ENCODE measurements at places on chromosomes 13 and 19.

DNA sequence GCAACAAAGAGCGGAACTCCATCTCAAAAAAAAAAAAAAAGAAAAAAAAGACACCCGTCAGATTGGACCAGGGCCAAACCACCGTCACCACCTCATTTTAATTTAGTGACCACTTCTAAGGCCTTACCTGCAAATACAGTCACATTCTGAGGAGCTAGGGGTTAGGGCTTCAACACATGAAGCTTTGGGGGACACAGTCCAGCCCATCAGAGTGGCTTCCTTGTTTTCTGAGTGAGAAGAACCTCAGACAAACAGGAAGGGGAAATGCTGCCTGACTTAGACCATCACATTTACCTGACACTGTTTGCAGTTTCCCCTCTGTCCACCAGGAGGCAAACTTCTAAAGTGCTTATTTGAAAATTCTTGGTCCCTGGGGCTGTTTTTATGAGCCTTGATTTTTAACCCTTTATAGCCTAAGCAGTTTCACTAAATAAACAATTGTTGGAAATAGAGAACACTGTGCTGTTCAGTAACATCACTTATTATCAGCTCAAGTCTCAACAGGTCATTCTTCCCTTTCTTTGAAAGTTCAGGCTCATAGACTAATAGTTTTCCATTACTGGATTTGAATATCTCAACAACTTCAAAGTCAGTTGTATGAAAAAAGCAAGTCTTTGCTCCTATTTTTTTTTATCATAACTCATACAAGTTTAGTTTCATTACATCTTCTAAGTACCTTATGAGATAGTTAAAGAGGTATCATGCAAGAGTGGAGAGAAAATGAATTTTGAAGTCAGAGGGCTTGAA lies 74.9 kb upstream of the WASF3 start:
- peak; percentile 78 for DNase-seq

GRCh38 chr13:72839831-72840426 lies 58.0 kb downstream of the PIBF1 start:
- peak; percentile 72 for DNase-seq

- DNase-seq, result peak; percentile 33
Measured at GRCh38 chr13:97429681-97430081, 4.3 kb upstream of the RAP2A start.

GRCh38 chr13:48110931-48111721 lies 16.2 kb upstream of the MED4 start:
- no peak for DNase-seq

DNA sequence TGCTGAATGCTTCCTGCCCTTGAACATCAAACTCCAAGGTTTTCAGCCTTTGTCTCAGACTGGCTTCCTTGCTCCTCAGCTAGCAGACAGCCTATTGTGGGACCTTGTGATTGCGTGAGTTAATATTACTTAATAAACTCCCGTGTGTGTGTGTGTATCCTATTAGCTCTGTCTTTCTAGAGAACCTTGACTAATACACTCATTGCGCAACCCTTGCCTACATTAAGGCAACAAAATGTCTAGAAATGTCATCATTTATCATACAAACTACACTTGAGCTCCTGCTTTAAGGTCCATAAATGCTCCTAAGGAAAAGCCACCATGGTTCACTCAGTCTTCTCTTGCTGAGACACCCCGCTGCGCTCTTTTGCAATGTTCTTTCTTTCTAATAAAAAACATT lies 2861.0 kb downstream of the PCDH9 start:
- DNase-seq, result no peak

DNA sequence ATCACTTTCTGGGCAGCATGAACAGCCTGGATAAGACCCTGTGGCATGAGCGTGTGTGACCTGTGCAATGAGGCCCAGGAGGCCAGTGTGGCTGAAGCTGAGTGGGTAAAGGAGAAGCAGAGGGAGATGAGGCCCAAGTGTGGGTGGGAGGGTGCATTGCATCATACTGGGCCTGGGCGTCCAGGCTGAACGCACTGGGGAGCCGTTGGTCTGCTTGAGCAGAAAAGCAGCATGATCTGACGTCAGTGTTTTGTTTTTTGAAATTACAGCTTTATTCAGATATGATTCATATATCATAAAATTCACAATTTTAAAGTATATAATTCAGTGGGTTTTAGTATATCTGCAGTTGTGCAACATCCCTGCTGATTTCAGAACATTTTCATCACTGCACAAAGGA lies 409.7 kb downstream of the HS6ST3 start:
- DNase-seq, result no peak

DNA sequence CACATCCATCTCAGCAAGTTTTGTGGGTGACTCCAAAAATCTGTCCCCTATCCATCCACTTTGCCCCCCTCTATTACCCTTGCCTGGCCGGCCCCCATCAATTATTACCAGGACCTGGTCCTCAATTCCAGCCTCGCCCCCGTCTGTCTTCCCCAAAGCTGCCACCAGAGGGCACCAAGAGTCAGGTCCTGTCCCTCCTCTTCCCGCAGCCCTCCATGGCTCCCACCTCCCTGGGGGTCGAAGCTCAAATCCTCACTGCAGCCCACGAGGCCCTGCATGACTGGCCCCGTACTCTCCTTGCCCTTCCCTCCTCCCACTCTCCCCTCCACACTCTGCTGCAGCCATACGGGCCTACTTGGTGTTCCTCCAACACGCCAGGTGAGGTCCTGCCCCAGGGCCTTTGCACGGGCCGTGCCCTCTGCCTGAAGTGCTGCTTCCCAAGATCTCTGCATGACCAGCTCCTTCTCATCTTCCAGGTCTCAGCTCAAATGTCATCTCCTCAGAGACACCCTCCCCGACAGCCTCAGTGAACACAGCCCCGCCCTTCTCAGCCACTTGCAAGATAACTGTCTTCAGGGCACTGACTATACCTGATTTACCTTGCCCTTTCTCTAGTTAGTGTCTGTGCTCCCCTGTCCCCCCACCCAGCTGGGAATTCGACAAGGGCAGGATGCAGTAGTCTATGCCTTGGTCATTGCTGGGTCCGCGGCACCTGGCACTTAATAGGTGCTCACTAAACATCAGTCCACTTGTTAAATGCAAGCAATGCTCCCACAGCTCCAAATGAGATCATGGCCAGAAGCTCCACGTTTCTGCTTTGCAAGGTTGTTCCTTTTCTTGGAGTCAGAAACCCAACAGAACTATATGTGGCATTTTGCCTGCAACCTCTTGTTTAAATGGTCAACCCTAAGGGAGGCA lies 16.8 kb upstream of the SEMA6B start:
- DNase-seq, result peak; percentile 71

- peak; percentile 21 for DNase-seq
Measured at GRCh38 chr13:30334663-30335386, 27.5 kb upstream of the KATNAL1 start.

- no peak for DNase-seq
Measured at GRCh38 chr19:39070888-39071287, 13.3 kb upstream of the ACP7 start.

DNA sequence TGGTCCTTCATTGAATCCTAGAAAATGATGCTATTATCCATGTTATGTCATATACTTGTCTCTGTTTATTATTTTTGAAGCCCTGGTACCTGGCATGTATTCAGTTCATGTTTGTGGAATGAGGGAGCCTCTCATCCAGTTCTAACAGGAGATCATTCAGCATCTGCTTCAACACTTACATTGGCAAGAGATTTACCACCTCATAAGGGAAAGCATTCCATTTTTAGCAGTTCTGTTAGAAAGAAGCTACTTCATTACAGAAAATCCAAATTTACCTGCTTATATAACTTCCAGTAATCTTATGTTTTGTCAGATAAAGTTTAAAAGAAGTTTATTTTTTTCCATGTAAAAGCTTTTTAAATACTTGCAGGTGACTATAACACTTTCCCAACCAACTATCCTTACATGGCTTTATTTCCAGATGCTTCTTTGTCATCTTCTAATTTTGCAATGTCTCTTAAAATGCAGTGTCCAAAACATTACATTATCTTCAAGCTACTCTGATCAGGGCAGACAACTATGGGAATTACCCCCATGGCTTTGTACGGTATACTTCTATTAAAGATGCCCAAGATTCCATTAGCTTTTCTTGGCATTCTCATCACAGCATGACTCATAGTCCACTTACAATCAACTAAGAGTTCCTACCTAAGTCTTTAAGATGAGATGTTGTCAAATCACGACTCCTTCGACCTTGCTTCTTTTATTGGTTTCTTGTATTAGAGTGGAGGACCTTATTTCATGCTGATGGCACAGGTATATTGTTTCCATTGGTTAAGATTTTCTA lies 262.1 kb downstream of the PCDH9 start:
- DNase-seq, result no peak

- no peak for DNase-seq
Measured at GRCh38 chr19:57949296-57949695, 1.8 kb upstream of the ZNF256 start.

DNA sequence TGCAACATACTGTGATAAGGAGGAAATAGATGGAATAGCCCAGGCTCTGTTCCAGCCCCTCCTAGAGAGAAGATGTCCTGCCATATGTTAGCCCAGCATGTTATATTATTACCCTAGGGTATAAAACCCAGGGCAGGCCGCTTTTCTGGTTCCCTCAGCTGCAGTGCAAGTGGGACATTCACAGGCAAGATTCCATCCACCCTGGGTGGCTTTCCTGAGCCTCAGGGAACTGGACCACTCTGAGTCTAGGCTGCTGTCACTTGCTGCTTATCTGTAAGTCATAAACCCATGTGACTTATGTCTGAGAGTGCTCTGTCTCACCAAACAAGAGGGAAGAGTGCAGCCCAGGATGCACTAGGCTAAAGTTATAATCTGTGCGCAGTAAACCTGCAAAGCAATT lies 413.2 kb downstream of the MZT1 start:
- no peak for DNase-seq

DNA sequence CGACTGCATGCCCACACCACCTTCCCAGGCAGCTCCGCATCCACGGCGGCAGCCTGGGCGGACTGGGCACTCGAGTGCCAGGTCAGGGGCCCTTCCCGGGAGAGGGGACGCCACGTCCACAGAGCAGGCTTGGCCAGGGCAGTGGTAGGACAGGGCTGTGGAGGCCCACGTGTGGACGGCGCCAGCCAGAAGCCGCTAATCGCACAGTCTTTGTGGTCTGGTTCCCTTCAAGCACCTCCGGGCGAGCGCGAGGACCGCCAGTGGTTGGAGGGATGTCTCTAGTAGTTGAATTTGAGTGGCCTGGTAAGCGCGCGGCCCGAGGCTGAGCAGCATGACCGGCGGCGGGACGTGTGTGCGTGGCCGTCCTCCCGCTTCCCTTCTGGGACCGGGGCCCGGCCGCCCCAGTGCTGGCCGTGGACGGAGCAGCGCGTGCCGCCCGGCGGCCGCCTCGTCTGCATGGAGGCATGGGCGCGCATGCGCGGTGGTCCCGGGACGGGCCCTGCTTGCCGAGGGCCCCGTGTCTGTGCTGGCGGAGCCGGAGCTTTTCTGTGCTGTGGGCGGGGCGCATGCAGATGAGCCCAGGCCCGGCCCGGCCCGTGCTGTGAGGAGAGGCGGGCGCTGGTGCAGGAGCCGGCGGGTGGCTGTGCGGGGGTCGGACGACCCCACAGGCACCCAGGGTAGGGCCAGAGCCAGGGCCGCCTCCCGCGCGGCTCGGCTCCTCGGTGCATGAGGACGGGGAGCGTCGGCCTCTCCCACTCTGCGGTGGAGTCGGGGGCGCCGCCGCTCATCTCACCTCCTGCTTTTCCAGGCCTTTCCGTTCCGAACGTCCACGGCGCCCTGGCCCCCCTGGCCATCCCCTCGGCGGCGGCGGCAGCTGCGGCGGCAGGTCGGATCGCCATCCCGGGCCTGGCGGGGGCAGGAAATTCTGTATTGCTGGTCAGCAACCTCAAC lies 8.6 kb downstream of the PTBP1 start:
- DNase-seq, result no peak
